ENCODE measurements at places on chromosomes 4 and X. TPM values are rescaled to one million over a fixed set of nuclear protein-coding genes. Genes with fewer than 3 reads are reported as not detected.

USP53 gene
- total RNA-seq, result 52.1 TPM

VEGFC gene
- total RNA-seq, result 35.5 TPM

SYTL5 gene
- total RNA-seq, result 1.4 TPM

DDIT4L gene
- 4.6 TPM for total RNA-seq

ERCC6L gene
- 11.3 TPM for total RNA-seq

DCAF12L2 gene
- under 0.01 TPM for total RNA-seq

SPATA18 gene
- total RNA-seq, result 17.2 TPM

TLR1 gene
- 1.4 TPM for total RNA-seq

HS6ST2 gene
- total RNA-seq, result not detected

AR gene
- total RNA-seq, result 1.5 TPM

DUSP21 gene
- total RNA-seq, result not detected

CFI gene
- 2.5 TPM for total RNA-seq

TASL gene
- total RNA-seq, result not detected

IL3RA gene
- 0.19 TPM for total RNA-seq
